ENCODE measurements at places on chromosomes 7 and 10.

DNA sequence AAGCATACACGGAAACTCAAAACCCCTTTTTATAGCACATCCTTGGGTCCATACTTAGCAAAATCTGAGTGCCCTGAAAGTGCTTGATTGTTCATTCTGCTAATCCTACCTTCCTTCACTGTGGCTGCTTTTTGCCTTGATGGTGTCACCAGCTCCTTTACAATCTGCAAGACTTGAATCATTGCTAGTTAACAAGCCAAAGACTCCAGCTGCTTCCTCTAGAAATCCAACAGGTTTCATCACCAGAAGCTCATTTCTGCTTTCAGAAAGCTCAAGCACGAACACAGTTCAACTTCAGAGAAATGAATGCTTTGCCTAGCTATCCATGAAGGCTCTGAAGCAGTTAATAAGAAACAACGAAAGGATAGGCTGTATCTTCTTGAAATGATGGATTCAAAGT lies 38.0 kb downstream of the USP6NL start:
- no peak for DNase-seq

- DNase-seq: no peak
These were observed 240.2 kb upstream of the KLF14 start for GRCh38 chr7:130974169-130974568.

DNA sequence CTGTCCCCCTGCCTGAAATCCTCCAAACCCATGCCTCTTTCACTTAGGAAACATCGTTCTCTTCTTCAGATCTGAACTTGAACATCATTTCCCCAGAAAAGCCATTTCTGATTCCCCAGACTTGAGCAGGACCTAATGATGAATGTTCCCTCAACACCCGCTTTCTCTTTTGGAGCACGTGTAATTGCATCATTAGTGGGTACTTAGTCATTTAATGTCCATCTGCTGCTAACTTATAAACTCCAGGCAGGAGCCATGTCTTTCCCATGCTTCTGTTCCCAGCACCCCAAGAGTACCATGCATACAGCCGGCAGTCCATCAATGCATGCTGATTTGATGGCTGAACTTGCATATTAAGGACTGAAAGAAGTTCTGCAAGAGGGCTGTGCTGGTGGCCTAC lies 36.5 kb upstream of the ECHDC3 start:
- no peak for DNase-seq

- DNase-seq: no peak
These were observed 121.5 kb downstream of the SEMA3D start for GRCh38 chr7:85065306-85065705.

DNA sequence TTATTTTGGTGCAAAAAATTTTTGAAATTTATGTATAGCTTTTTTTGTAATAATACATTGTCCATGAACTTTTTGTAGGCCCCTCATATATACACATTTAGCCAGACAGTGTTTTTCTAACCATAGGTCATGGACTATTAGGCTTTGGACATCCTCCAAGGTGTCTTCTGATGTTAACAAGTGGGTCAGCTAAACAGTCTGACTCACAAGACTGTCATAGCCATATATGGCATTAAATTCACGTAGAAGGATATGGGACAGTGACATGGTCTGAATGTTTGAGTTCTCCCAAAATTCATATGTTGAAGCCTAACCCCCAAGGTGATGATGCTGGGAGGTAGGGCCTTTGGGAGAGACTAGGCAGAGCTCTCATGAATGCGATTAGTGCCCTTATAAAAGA lies 14.0 kb upstream of the NUB1 start:
- no peak for DNase-seq

DNA sequence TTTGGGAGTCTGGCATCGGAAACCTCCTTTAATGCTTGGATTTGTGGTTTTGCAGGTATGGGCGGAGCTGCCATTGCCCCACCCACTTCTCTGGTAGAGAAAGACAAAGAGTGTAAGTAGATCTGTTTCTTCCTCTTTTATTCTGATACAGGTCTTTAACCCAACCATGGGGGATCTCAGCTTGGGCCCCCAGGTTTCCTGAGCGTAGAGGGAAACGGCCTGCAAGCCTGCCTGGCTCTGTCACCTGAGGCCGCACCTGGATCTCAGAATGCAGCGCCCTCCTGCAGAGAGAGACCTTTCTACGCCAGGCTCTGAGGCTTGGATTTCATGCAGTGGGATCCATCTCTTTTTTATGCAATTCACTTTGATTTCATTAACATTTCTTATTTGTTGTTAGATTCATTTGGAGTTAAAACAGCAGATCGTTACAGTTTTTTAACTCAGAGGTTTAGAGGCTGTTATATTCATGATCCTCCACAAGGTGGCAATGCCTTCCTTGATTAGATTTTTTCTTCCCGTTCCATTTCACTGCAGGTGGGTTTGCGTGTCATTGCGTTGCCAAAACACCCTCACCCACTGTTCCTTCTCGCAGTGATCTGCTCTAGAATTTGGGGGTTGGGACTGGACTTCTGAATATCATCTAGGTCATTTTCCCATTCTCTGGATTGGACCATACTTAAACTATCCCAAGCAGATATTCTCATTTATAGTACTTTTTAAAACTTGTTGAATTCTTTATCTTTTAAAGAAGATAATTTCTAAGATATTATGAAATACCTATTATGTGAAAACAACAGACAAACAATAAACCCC lies 20.0 kb downstream of the RBM17 start:
- DNase-seq: peak; percentile 67

- no peak for DNase-seq
These were observed 214.6 kb upstream of the TMEM72 start for GRCh38 chr10:44696496-44696895.

DNA sequence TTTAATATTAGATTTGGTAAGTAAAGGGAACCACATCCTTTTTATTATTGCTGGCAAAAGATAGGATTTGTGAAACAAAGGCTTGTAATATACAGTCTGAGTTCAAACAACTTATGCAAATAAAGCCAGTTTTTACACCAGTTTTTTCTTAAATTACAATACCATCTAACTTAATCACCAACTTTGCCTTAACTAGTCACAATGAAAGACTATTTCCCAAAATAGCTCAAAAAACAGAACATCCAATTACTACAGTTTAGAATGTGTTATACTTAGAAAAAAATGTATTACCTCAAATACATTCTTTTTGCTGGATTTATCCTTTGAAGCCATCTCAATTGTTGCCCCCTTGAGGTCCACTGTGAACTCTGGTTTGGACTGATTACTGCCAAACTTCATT lies 108.5 kb downstream of the ARHGAP12 start:
- no peak for DNase-seq

DNA sequence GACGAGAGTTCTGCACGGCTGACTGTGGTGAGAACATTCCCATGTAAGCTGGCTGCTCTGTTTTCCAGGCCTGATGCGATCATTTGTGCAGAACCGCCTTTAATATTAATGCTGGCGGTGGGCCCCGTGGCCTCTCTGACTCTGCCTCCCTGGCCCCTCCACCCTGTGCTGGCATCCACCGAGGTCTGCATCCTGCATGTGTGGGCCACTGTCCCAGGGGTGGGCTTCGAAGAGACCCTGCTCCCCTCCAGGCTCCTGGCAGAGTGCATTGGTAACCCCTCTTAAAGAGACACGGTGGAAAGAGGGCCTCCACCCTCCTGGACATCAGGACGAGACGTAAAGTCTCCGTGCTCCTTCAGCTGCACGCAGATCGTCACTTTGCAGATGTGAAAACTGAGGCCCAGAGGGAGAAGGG lies 67.3 kb upstream of the FAM20C start:
- DNase-seq: no peak

- no peak for DNase-seq
These were observed 43.2 kb downstream of the CHST3 start for GRCh38 chr10:72007246-72007892.

- DNase-seq: no peak
These were observed 316.1 kb upstream of the MTPN start for GRCh38 chr7:136293272-136293671.

- DNase-seq: no peak
These were observed 91.7 kb upstream of the PITRM1 start for GRCh38 chr10:3264161-3264761.

- no peak for DNase-seq
These were observed 13.6 kb downstream of the BMPR1A start for GRCh38 chr10:86769991-86770390.

DNA sequence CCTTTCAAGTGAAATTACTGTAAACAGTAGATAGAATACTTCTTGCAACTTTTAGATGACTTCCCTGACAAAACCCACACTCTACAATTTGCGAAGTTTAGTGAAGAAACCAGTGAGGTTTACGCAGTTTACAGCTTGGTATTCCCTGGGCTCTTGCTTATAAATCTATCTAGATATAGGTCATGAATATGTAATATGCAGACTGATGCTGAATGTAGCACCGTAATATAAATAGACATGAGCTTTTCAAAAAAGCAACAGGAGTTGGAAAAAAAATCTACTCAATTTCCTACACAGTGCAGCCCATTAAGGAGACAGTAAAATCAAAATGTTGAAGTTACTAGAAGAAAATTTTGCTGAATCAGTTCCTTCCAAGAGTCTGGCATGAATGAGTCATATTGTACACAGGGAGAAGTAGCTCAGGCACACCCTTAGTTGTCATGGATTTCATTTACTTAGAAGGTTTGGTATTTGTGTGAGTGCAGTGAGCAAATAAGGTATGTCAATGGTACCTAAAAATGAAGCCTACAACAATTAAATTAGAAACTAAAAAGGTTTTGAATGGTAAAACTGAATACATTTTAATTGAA lies 67.7 kb upstream of the NEUROD6 start:
- DNase-seq: no peak

DNA sequence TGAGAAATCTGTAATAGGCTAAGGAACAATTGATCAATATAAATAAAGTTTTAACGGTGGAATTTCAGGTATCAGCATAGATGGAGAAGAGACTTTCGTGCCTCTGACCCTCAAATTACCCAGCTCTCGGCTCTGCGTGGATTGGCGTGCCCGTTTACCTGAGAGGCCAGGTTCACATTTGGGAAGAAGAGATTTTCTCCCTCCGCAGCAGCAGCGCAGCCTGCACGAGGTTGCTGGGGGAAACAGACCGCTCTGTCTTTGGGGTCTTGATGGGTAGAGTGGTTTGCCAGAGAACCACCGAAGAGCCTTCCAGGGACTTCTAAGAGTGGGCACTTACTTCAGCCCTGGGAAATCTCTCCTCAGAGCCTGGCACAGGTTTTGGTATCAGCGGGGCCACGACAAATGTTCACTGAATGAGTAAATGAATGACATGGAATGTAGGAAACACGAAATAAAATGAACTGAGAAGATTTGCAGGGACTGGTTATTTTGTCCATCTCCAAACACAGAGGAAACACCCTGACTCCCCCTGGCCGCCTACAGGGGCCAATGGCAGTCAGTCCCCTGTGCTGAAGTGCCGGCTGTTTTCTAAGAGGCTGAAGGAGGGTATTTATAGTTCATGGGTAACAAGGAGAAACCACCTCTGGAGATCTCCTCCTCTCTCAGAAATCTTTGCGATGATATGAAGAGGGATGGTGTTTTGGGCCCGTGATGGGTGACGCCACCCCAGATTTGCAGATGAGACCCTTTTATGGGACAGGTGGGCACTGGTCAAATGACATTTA lies 338.5 kb downstream of the ADARB2 start:
- DNase-seq: no peak

DNA sequence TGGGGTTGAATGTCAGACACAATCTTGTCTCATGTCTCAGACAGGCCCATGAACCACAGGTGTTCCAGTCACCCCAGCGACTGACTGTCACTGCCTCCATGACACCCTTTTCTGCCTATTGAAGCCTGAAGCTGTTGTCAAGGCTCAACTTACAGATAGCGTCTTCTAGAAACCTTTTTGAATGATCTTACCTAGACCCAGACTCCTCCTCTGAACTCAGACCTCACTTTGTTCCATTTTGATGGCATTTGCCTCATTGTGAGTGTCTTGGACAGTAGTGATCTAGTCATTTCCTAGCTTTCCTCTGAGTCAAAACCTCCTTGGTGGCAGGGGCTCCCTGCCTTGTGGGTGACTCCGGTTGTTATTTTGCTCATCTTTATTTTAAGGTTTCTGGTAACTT lies 98.3 kb upstream of the AGK start:
- DNase-seq: no peak

DNA sequence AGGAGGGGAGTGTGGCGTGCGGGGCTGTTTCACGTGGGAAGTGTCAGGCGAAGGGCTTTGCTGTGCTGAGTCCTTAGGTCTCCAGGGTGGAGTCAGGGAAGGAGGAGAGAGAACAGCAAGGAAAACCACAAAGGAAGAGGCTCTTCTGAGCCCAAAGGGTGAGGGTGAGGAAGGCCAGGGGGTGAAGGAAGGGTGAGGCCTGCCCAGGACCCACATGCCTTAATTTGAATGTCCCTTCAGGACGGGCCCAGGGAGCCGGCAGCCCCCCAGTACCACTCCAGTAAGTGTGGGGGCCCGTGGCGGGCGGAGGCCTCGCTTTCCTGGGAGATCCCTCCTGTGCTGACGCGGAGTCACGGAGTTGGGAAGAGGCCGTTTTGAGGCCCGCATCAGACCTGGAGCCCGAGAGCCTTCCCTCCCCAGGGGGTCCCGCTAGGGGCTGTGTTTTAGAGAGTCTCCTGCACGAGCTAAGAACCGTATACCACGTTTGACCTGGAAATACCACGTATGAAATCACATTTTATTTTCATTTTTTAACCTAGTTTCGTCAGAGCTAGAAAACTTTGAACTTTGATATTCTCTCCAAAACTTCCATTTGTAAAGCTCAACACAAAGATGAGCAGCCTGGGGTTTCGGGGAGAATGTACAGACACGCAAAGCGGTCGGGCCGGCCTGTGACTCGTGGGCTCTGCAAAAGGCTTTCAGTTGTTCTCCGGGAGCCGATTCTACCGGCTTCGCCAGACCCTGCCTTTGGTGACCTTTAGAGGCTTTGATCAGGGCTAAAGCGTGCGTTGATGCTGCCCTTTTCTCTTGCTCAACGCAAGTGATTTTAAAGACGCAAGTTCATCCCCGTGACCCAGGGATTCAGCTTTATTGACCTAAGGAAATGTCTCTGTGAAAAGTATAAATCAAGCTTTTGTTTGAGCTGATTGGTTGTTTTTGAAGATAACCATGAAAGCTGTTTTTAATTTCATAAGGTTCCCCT lies 23.6 kb upstream of the TTYH3 start:
- no peak for DNase-seq

- DNase-seq: no peak
These were observed 68.4 kb downstream of the ASAH2B start for GRCh38 chr10:50807851-50808776.

DNA sequence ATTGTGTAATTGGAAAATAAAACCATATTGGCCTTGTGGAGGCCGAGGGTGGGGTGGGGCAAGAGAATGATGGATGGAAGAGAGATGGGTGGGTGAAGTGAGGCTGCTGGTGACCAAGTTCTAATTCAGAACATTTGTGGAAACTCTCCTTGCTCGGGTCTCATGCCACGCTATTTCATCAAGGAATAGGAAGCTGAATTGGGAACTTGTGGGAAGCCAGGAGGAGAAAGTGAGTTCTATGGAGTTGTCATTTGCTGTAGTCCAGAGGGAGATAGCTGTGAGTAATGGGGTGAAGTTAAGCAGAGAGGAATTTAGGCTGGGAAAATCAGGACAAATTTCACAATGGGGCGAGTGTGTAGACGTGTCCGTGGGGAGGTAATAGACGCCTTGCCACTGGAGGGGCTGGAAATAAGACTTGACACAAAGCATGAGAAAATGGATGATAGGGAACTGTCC lies 339.2 kb downstream of the LRMDA start:
- DNase-seq: no peak

- no peak for DNase-seq
These were observed 601.4 kb downstream of the DNAJB6 start for GRCh38 chr7:157938211-157938610.

- DNase-seq: no peak
These were observed 47.7 kb downstream of the ANK3 start for GRCh38 chr10:60341969-60342368.
